ENCODE measurements at places on chromosomes 3 and 15.
A peak's percentile ranks its signal among the peaks of the same experiment; 100 is the strongest.

GRCh38 chr3:149947231-149947630, 23.5 kb downstream of the PFN2 start:
- DNase-seq, result no peak

DNA sequence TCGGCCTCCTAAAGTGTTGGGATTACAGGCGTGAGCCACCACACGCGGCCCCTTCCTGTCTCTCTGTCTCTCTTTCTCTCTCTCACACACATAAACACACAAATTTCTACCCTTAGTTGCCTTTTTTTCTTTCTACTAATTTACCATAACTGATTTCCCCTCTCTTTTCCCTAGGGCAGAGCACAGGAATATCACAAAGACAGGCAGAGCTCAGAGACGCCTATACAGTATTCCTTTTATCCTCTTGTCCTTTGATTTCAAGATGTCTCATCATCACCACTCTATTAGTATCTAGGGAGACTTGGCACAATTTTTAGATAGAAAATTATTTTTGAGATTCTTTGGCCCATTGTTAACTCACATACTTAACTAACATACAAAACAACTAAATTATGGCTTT, 25.8 kb upstream of the ST3GAL6 start:
- no peak for DNase-seq

DNA sequence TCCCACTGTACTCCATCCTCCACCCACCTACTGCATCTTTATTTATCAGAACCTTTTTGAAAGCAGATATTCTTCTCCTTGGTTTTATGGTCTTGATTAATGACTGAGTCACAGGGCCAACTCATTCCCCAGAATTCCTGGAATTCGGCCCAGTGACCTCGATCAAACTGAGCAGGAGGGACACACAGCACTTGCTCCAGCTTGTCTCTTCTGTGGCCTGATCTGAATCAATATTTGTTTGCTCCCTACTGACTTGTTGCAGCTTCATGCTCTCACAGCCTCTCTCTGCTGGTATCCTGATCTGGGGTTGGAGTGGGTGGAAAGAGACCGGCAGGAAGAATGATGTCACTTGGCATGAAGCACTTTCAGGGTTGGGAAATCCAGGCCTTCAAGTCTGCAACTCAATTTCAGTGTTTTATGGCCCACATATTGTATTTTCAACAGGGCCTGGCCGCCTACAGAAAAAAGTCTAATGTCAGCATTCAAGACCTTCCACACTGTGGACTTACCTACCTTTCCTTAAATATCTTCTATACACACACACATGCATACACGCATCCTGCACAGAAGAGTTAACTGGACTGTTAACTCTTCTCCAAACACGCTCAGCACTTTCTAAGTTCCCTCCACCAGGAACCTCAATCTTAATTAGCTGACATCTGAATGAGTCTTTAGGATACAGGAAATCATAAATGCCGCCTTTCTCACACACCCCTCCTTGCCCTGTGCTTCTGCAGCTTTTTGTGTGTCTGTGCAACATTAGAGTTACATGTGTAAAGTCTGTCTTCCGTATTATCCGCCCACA, 4.6 kb downstream of the ANXA2 start:
- DNase-seq, result peak; percentile 100

DNA sequence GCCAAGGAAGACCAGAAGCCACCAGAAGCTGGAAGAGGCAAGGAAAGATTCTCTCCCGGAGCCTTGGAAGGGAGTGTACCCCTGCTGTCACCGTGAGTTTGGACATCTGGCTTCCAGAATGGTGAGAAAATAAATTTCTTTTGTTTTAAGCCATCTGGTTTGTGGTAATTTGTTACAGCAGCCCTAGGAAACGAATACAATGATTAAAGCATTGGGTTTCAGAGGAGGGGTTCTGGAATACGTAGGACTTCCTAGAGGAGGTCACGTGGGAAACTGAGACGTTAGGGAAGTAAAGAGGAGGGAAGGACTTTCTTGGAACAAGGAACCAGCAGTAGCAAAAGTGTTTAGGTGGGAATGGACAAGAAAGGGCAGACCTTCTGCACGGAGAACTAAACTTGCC, 377.7 kb downstream of the IL20RB start:
- DNase-seq, result no peak

GRCh38 chr15:33182278-33182905, 12.1 kb downstream of the FMN1 start:
- DNase-seq, result no peak

DNA sequence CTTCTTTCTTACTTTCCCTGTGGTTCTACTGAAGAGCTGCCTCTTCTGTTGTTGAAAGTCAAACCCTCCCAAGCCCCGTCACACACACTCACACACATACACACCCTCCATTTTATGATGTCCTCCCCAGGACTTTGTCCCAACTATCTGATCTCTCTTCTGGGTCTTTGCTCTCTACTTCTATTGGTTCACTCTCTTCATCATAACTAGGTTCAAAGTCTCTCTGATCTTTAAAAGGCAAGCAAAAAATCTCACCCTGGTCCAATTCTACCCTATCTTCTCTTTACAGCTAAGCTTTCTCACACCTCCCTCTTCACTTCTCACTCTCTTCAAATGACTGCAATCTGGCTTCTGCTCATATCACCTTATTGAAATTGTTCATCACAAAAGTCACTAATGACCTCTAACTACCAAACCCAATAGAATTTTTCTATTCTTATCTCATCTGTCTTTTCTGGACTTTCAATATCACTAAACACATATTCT, 34.8 kb downstream of the LRRFIP2 start:
- DNase-seq, result no peak

GRCh38 chr3:179189759-179190158, 41.6 kb downstream of the PIK3CA start:
- peak; percentile 61 for DNase-seq

DNA sequence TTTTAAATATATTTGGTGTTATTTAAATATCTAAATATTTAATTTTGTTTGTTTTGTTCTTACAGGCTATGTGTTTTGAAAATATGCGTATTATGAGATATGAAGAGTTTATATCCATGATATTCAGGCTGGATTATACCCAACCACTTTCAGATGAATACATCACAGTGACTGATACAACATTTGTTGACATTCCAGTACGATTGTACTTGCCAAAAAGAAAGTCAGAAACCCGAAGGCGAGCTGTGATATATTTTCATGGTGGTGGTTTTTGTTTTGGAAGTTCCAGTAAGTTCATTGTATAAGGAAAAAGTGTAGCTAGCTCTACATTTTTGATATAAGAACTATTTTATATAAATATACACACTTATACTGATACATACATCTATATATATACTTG, 6.9 kb downstream of the AADACL2 start:
- no peak for DNase-seq

- peak; percentile 81 for DNase-seq
Measured at GRCh38 chr3:12423918-12424630, 60.2 kb upstream of the TSEN2 start.

DNA sequence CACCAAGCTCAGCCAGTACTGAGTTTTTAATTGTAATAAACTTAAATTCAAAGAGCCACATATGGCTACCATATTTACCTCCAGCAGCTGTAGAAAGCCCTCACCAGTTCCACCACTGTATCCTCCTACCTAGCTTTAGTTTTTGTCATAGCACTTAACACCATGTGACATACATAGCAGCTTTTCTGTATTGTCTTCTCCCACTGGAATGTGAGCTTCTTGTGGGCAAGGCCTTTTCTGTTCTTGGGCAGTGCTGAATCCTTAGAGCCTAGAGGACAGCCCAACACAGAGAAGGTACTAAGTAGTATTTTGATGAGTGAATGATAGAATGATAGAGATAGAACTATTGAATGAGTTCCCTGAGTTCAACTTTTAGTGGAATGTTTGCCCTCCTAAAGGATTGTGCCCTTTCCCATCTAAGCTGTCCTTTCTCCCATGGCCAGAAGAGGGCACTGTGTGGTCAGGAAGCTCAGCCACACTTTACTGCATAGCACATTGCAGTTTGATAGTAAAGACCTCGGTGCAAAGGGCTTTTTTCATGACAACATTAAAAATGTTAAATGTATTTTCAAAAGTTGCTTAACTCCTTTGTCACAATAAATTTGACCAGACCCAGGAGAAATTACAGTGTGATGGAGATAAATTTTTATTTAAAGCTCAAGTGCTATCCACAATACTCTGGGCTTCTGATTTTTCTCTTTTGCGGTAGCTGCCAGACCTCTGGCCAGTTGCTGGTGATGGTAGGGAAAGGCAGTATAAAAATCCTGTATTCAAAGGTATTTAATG, 115.8 kb downstream of the GHSR start:
- DNase-seq, result peak; percentile 66

DNA sequence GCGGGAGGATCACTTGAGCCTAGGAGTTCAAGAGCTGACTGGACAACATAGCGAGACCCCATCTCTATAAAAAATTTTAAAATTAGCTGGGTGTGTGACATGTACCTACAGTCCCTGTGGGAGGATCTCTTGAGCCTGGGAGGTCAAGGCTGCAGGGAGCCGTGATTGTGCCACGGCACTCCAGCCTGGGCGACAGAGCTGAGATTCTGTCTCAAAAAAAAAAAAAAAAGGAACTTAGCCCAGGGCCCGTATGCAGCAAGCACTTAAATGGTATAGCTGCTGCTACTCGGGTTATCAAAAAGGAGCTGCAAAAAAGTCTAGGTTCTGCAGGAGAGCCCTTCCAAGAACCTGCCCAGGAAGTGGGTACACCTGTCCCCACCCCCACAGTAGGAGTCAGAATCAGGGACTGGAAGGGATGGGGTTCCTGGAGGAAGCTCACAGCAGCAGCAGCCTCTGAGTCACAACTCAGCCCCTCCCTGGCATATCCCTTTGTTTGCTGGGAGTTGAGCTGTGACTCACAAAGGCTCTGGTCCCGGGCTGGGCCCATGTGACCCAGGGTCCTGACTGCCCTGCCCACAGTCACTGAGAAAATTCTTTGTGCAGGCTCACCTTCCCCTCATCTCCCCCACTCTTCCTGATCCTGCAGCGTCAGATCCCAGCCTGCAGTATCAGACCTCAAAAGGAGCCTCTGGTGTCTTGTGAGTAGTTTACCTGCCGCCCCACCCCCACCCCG, at the start of gene SPATA12:
SPATA12 (plus strand) TSS at position 576 of the 733 bp plus-strand sequence. CDS start 13,031 bp downstream, outside the sequence.
- DNase-seq, result peak; percentile 90

GRCh38 chr3:152269056-152269830, 514 bp downstream of the MBNL1 start:
- peak; percentile 94 for DNase-seq

DNA sequence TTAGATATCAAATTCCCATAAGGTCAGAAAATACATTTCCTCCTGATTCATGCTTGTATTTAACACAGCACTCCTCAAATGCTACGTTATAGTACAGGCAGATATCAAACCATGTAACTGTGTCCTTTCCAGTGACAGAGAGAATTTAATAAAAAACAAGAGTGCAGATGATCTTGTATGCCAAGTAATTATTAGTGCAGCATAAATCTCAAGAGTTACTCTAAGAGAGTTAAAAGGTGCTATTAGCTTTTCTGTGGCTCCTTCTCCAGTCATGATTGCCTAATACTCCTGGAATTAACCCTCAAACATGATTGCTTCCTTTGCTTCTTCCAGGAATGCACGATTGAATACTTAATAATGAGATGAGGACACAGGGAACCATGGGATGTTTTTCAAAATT, 413.0 kb upstream of the DPH6 start:
- DNase-seq, result peak; percentile 19

- peak; percentile 48 for DNase-seq
Measured at GRCh38 chr3:188315553-188315952, 161.6 kb downstream of the LPP start.

DNA sequence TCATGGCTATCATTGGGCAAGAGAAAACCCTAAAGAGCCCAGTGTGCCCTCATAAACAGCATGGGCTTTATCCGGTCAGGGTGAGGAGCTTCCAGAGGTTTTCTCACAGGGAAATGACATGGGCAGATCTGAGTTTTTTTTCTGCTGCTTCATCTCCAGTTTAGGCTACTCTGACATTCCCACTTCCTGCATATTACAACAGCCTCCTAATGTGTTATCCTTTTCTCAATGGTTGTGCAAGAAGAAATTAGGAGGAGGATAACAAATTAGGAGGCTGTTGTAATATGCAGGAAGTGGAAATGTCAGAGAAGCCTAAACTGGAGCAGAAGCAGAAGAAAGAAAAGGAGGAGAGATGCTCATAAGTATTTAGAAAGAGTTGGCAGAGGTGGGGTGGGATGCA, 175.6 kb downstream of the MTHFS start:
- peak; percentile 38 for DNase-seq

- DNase-seq, result no peak
Measured at GRCh38 chr3:144259267-144259666, 287.6 kb downstream of the DIPK2A start.

DNA sequence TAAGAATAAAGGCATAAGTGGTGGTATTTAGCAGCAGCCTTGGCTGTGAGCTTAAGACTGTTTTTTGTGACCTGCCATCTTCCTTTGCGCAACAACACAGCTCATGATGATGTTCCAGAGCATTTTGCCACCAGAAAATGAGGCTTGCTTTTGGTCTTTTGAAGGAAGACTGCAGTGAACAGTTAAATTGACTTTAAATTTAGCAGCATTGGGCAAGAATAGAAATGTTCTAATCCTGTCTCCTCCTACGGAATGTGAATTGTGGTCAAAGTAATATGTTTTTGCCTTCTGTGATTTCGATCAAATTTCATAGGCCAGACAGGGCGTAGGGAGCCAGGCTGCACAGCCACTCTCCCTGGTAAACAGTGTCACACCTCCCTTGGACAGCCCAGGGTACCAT, 460.7 kb upstream of the RASGRP1 start:
- DNase-seq, result peak; percentile 29

- no peak for DNase-seq
Measured at GRCh38 chr3:28042707-28043106, 198.7 kb upstream of the CMC1 start.

DNA sequence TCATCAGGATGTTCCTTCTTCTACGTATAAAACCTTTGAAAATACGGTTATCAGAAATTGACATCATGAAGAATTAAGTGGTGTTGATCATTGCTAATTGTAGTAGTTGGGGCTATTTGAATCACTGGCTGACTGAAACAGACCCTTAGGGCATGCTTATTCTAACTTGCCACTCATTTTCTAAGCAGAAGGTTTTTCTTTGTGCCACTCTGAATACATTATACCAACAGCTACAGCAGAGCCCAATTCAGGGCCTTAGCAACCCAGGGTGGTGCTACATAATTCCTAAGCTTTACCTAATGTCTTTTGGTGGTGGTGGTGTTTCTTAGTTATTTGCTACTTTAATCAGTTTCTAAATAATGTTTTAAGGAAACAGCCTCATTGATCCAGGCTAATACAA, 524.2 kb downstream of the NLGN1 start:
- no peak for DNase-seq

DNA sequence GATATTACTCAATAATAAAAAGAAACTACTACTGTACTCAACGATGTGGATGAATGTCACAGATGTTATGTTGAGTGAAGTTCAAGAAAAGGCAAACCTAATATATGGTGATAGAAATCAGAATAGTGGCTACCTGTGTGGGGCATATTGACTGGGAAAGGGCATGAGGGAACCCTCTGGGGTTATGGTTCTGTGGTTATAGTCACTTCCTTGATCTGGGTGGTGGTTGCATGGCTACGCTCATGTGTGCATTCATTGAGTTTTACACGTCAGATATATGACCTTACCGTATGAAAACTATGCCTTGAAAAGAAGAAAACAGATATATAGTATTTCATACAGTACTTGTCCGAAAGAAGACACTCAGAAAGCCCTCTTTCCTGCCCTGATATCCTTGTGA, 331.0 kb upstream of the LRRFIP2 start:
- no peak for DNase-seq
